Subcutaneous adipose tissue (tissue), 4 donors: ENCODE measurements at places on chromosomes 5 and 9. TPM values are rescaled to one million over a fixed set of nuclear protein-coding genes. Genes with fewer than 3 reads are reported as not detected.

Gene FOXD4L3
- not detected for total RNA-seq

Gene GZMA
- 1.3 TPM for total RNA-seq

Gene MAP3K1
- total RNA-seq, result 19.9 TPM

Gene LCN1
- total RNA-seq, result not detected

Gene CFAP90
- 0.33 TPM for total RNA-seq

Gene CDC25C
- total RNA-seq, result not detected

Gene CNTFR
- 17.5 TPM for total RNA-seq

Gene EEIG1
- total RNA-seq, result 8.3 TPM

Gene MSANTD3
- total RNA-seq, result 17.4 TPM

Gene EXOSC2
- total RNA-seq, result 13.9 TPM

Gene SLC45A2
- total RNA-seq, result not detected

Gene CDH6
- total RNA-seq, result 1.3 TPM

Gene GPR150
- total RNA-seq, result 0.38 TPM

Gene GABRA1
- total RNA-seq, result not detected

Gene S1PR3
- total RNA-seq, result 6.2 TPM

Gene PPP3R2
- total RNA-seq, result not detected

Gene GABRA6
- not detected for total RNA-seq

Gene SLC6A19
- total RNA-seq, result not detected

Gene NFIB
- 93.1 TPM for total RNA-seq

Gene PDCD1LG2
- 7.3 TPM for total RNA-seq

Gene PCSK1
- total RNA-seq, result 0.49 TPM

Gene GPR151
- not detected for total RNA-seq

Gene TLX3
- total RNA-seq, result not detected

Gene C9orf153
- total RNA-seq, result 1.5 TPM

Gene MACROH2A1
- 426 TPM for total RNA-seq

Gene ZNF354B
- 19.4 TPM for total RNA-seq

Gene SCGB3A2
- not detected for total RNA-seq

Gene RABEPK
- total RNA-seq, result 20.7 TPM

Gene SLC1A3
- 95.6 TPM for total RNA-seq

Gene SHC3
- total RNA-seq, result 1.1 TPM

Gene PKD2L2
- total RNA-seq, result not detected

Gene SV2C
- total RNA-seq, result not detected

Gene PCDHGA7
- total RNA-seq, result 4.2 TPM

Gene C9orf50
- total RNA-seq, result not detected

Gene SEMA5A
- 36.5 TPM for total RNA-seq

Gene FRMPD1
- 0.22 TPM for total RNA-seq

Gene RAD23B
- 71.0 TPM for total RNA-seq

Gene MUSK
- 0.22 TPM for total RNA-seq

Gene TIMD4
- 2.2 TPM for total RNA-seq

Gene BTNL8
- total RNA-seq, result not detected

Gene CYLC2
- not detected for total RNA-seq

Gene CHSY3
- total RNA-seq, result 6.0 TPM

Gene LCN10
- total RNA-seq, result 8.6 TPM

Gene TAS2R1
- not detected for total RNA-seq

Gene ANKRD18B
- total RNA-seq, result not detected

Gene TESK1
- 32.3 TPM for total RNA-seq

Gene ENTREP1
- total RNA-seq, result 4.6 TPM

Gene F2RL2
- not detected for total RNA-seq
